Activated CD4-positive, CD25-positive, alpha-beta regulatory T cell (primary cell): ENCODE measurements at places on chromosomes 11 and 22.

DNA sequence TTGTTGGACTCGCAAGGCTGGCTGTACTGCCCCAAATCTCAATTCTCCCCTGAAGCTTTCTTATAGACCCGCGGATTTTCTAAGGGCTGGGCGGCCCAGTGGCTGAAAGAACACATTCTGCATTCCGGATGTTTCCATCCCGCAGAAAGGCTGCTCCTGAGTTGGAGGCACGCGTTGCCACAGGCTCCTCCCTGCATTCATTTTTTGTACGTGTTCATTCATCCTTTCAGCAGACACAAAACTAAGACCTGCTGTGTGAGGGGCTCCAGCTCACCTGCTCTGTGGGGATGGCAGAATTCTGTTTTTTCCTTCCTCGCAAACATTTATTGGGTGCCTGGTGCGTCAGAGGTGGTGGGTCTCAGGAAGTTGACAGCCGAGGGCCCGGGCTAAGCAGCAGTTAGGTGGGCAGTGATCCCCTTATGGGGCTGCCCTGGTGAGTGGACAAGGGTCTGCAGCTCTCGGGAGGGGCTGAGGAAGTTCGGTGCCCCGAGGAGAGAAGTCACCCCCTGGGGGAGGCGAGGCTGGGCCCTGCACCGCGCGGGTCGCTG, 23.7 kb downstream of the SHANK3 start:
- no peak for DNase-seq

GRCh38 chr11:80293293-80293692, 852.5 kb upstream of the TENM4 start:
- no peak for DNase-seq

GRCh38 chr11:32402836-32403235, 32.5 kb downstream of the WT1 start:
- DNase-seq: no peak

- no peak for DNase-seq
Measured at GRCh38 chr22:46851941-46852340, 89.5 kb downstream of the TBC1D22A start.

GRCh38 chr22:21791635-21792625, 56.3 kb upstream of the YPEL1 start:
- DNase-seq: peak; percentile 6

DNA sequence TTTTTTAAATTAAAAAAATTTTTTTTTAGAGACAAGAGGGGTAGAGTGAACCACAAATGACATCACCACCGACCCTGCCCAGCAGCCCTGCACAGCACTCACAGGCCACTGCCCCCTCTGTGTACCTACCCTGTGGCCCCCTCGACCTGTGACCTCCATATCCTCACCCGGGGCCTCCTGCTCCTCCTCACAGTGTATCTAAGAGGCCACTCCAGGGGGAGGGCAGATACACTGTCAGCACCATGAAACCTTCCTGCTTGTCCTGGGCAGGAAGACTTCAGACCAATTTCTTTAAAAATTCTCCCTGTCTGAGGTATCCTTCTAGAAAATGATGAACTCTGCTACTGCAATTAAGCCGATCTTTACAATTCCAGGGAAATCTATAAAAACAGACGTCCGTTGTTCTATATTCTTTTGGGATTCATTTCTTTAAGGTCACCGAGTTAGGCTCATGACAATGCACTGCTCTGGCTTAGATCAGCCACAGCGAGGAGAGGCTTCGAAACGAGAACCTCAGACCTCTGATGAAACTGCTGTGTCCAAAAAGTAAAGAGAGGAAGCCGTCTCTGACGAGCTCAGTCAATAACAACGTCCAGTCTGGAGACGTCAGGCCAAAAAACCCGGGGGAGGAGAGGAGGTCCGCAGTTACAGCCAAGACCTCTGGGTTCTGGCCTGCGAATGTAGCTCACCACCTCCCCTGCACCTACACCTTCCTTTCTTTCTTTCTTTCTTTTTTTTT, 17.5 kb downstream of the NFAM1 start:
- DNase-seq: no peak

DNA sequence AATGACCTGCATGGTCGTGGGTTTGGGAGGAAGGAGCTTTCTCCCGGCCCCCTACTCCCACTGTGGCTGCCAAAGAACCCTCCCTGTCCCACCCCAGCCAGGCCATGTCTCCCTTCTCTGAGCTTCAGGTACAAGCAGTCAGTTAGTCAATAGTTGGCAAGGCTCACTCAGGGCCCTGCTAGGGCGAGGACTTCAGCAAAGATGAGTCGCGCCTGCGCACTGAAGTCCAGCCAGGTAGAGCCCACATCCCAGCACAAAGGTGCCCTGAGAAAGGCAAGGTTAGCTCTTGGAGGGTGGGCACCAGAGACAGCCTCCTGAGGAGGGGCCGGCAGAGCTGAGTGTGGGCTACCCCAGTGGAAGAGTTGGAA, 11.1 kb downstream of the C11orf86 start:
- DNase-seq: no peak

- no peak for DNase-seq
Measured at GRCh38 chr11:130020323-130020722, 17.7 kb upstream of the PRDM10 start.

DNA sequence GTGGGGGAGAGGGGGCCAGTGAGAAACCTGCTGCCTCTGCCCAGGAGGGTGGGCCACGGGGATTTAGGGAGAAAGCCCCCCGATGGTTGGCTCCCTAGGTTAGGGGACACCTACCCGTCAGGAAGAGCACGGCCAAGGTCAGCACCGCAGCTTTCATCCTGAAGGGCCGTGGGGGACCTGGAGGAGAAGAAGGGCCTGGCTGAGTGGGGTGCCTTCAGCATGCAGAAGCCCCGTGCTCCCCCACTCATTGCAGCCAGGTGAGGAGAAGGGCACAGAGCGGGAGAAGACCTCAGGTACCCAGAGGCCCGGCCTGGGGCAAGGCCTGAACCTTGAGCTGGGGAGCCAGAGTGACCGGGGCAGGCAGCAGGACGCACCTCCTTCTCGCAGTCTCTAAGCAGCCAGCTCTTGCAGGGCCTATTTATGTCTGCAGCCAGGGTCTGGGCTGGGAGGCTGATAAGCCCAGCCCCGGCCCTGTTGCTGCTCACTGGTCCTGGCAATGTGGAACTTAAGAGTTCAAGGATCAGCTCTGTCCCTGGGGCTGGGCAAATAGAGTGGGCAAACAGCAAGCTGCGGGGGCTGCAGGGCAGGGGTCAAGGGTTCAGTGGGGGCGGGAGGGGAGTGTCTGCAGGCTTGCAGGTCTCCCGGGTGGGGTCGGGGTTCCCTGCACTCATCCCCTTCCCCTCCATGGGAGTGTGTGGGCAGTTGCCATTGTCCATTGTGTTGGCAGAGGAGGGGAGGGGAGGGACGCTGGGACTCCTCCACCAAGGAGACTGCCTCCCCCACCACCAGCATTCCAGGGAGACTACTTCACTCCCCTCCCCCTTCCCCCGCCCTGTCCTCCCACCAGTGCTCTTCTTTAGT, at the start of gene APOA1:
Gene APOA1 (minus strand): TSS at position 392 of the 861 bp plus-strand sequence. CDS start 235 bp downstream, at position 157.
- no peak for DNase-seq

- DNase-seq: no peak
Measured at GRCh38 chr11:86041975-86042378, 26.9 kb downstream of the PICALM start.

DNA sequence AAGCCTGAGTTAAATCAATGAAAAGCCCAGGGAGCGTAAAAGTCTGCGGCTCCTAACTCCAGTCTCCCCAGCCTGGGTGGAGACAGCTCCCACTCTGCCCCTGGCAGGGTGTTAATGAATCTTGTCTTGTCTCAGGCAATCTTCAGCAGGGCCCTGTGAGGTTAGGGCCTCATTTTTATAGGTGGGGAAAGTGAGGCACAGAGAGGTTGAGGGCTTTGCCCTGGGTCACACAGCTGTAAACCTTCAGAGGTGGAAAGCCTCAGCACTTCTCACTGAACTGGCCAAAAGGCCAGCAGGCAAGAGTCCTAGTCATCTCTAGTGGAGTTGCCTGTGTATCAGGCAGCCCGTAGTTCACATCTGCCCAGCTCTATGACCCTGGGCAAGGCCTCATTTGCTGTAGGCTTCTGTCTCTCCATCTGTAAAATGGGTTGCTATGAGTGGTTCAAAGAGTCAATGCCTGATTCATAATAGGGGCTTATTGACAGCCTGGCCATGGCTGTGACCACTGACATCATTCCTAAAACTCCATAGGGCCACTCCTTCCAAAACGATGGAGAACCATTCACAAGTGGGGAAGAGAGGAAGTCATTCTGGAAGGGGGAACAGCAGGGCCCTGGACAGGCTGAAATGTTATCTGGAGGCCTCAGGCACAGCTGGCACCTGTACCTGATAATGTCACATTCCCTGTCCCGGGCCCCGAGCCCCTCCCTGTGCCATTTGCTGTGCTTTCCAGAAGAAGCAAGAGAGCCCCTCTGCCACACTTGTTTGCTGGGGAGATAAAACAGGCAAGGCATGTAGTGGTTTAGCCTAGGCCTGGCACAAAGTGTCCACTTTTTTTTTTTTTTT, 6.0 kb downstream of the CBX7 start:
- DNase-seq: no peak

- DNase-seq: no peak
Measured at GRCh38 chr22:48719978-48720661, 1107.6 kb downstream of the BRD1 start.

DNA sequence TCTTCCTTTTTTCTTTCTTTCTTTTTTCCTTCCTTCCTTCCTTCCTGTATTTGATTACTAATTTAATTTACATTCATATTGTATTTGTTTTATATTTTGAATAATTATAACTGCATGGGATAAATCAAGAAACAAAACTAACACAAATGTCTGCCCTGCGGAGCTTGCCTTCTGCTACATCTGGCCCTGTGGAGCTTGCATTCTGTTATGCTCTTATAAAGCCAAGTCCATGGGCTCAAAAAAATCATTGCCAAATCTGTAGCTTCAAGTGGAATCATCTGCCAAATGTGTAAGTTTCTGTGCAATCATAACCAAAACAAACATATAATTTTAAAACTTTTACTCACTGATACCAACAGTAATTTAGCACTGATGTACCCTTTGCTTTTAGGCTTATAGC, 8.0 kb upstream of the OR52J3 start:
- no peak for DNase-seq

- DNase-seq: no peak
Measured at GRCh38 chr11:126354631-126355323, 709 bp upstream of the ST3GAL4 start.

GRCh38 chr11:5923427-5923776, 18.6 kb upstream of the OR56A3 start:
- DNase-seq: no peak

GRCh38 chr22:45425531-45426265, 12.2 kb downstream of the RIBC2 start:
- no peak for DNase-seq

GRCh38 chr11:114110123-114110522, 50.6 kb downstream of the ZBTB16 start:
- no peak for DNase-seq

GRCh38 chr11:11672789-11673188, 51.0 kb upstream of the GALNT18 start:
- no peak for DNase-seq

DNA sequence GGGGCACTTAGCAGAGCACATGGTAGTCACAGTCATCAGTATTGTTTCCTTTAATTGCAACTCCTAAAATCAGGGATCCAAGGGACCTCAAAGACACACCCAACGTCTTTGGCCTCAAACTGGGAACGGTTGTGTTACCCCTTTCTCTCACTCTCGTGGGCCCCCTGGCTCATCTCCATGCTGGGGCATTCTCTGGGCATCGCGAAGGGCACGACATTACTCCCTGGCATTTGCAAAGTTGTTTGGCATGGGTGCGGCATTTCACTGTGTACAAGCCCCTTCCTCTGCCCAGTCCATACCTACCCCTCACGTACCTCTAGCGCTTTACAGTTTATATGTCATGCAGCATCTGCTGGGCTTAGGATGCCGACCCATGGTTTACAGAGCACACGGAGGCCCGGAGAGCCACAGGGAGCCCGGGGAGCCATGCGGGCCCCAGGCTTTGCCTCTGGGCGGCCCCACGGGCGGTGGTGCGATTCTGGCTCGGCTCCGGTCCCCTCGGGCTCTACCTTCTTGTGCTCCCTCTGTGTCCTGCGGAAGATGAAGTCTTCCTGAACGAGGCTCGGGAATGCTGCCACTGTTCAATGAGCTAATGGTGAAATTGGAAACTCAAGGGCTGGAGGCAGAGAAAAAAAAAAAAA, 21.9 kb upstream of the CACNG2 start:
- no peak for DNase-seq

DNA sequence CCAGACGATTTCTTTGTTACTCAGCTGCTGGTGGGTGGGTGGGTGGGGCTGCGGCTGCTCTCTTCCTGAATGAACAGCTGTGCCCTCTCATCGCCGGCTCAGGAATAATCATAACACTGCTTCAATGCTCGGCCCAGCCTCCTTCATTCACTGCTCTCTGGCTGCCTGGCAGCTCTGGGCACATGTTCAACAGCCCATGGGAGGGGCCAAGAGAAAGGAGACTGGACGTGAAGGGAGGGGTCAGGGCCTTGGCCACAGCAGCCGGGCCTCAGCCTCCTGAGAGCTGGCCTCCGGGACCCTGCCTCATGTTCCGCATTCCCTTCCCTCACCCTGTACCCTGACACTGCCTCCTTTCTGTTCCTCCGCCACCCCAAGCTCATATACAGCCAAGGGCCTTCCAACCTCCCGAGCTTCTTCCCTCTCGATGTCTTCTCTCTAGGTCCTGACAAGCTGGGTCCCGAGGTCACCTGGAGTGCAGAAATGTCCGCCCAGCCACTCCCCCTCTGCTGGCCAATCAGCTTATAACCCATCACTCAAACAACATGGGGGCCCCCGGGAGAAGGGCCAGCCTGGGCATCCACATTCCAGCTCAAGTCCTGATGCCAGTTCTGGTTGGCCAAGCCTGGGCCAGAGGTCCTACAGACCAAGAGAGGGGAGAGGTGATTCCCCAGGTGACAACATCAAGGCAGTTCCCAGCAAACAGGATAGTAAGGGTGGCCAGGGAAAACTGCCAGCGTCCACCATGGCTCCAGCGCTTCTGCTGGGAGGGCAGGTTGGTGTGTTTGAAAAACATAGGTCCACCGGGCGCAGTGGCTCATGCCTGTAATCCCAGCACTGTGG, 3.2 kb upstream of the CSDC2 start:
- no peak for DNase-seq

- no peak for DNase-seq
Measured at GRCh38 chr11:65880027-65880426, 390 bp downstream of the CTSW start.

DNA sequence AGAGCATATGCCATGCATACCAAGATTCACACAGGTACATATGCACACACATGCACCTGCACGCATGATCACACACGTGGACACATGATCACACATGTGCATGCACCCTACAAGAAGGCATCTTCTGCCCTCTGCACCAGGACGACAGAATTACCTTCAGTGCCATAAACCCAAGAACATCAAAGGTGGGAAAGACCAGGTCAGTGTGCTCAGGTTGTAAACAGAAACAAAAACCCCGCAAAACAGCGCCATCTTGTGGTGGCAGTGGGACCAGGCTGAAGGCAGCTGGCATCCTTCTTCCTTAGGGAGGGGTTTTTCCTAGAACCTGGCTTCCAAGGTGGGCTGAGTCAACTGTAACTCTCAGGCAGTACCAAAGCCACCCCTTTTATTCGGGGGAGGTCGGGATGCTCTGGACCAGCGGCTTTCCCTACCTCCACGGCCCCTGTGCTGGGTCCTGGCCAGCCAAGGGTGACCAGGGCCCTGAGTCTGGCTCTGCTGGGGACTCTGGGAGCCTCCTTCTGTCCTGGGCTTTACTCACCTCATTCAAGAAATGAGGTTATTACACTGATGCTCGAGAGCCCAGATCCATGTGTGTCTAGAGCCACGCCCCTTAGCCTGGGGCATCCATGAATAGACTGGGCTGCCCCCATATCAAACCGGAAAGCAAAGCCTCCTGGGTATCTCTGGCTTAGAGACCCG, 69.4 kb upstream of the FGF3 start:
- DNase-seq: peak; percentile 43
